ENCODE measurements at places on chromosomes 5 and 9. TPM values are rescaled to one million over a fixed set of nuclear protein-coding genes. Genes with fewer than 3 reads are reported as not detected.

The CDC20B gene
- total RNA-seq = not detected

The GPRIN1 gene
- total RNA-seq = 0.54 TPM

The PCDHGA12 gene
- total RNA-seq = 0.53 TPM

The FRRS1L gene
- total RNA-seq = not detected

The MEIKIN gene
- total RNA-seq = 0.53 TPM

The SLC31A2 gene
- 3.4 TPM for total RNA-seq

The CCNI2 gene
- total RNA-seq = 5.8 TPM

The PCDHA9 gene
- total RNA-seq = not detected

The BHMT gene
- 0.38 TPM for total RNA-seq

The SMC5 gene
- 35.5 TPM for total RNA-seq

The CFAP157 gene
- total RNA-seq = 0.13 TPM

The PCDHB12 gene
- not detected for total RNA-seq

The DAB2IP gene
- total RNA-seq = not detected

The CSF1R gene
- total RNA-seq = 0.55 TPM

The PCDHA1 gene
- not detected for total RNA-seq

The ADGRD2 gene
- total RNA-seq = not detected

The ELOVL7 gene
- 0.13 TPM for total RNA-seq
